Effector memory CD8-positive, alpha-beta T cell (primary cell): ENCODE measurements at places on chromosomes 16 and 17.

DNA sequence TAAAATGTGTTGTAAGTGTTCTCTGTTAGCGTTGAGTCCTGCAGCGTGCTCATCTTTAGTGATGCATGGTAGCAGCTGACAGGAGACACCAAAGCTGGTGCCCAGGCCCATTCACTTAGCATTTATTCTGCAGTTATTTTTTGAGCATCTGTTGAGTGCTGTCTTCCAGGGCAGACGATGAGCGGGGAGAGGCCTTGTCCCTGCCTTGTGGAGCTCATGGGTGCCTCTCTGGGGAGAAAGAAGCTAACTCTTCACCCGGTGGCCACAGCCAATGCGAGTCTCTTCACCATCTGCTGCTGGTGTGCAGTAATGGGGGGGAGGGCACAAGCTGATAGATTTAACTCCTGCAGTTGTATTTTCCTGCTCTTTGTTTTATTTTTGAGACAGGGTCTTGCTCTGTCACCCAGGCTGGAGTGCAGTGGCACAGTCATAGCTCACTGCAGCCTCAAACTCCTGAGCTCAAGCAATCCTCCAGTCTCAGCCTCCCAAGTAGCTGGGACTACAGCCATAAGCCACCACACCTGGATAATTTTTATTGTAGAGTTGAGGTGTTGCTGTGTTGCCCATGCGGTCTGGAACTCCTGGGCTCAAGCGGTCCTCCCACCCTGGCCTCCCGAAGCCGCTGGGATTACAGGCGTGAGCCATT, 30.5 kb downstream of the GPT2 start:
- no peak for DNase-seq

DNA sequence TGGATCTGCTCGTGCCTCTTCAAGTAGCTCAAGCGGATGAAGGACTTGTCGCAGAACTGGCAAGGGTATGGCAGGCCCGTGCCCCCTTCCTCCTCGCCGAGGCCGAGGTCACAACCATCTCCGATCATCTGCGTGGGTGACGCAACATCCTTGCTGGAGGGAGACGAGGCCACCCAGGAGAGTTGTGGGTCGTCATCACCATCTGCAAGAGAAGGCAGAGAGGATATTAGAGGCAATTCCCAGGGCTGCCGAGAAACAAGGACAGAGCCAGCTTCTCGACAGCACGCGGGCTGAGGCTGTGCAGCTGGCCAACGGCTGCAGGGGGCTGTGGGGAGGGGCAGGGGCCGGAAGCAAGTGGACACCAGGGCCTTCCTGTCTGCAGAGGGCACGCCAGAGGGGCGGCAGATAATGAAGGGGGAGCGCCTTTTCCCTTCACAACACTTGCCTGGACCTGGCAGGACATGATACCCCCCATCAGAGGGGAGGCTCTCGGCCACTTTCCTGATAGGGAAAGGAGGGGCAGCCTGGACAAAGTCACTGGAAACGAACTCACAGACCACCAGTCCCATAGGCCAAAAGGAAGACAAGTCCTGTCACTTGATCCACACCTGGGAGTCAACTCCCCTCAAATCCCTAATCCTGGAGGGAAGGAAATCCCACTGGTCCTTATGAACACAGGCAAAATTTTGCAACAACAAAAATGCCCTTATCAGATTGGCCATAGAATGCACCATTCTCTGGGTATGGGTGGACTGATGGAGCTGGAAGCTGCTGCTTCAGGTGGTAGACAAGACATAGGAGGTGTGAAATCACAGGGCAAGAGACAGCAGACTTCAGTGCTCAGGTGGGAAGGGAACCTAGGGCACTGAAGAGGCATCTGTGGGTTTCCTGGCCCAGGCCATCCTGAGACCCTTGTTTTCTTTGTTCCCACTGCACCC, 217.0 kb downstream of the ZNF423 start:
- DNase-seq: no peak

GRCh38 chr17:61448042-61448441, 4.2 kb upstream of the TBX4 start:
- DNase-seq: no peak

DNA sequence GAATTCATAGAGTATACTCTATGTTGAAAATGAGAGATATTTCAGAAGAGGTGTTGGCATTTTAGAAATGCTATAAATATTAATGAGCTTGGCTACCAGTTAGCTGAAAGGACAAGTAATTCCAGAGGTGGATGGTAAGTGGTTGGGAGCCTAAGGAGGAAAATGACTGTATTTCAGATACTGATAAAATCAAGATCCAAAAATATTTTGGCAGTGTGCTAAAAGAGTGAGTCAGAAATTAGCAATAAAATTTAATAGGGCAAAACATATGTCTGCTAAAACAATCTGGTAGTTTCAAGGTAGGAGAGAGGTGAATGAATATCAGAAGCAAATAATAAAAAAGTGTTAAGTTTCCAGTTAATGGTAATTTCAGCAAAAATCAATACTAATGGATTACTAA, 1287.9 kb downstream of the CDH8 start:
- DNase-seq: no peak

DNA sequence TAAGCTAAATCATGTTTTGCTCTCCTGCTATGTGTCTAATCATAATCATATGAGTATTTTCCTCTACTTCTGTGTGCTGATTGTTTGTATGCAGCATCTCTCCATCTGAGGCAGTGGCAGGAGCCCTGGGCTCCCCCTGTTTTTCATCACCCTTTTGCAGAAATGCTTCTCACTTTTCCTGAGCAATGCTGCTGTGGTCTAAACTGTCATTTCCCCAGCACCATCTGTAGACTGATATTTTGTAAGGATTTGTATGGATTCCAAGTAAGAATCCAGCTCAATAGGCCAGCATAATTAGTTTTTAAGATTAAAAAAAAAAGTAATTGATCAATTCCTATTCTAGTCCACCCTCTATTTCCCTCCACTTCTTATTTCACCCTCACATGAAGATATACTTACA, 257.0 kb upstream of the CPHXL start:
- DNase-seq: no peak

GRCh38 chr17:51166987-51167931, 1.0 kb downstream of the NME2 start:
- DNase-seq: peak; percentile 57

DNA sequence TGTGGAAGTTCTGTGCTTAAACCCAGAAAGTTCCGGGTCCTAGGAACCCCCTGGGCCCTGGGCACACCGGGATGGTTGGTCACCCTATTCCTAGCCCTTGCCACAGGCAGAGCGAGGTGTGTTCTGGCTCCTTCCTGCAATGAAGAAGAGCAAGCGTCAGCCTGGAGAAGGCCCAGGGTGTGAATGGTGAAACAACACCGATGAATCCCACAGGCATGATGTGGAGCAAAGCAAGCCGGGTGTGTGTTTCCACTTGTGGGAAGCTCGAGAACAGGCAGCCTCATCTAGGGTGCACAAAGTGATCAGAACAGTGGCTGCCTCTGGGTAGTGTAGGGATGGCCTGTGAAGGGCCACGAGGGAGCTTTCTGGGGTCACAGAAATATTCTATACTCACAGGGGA, 13.8 kb downstream of the KCNG4 start:
- no peak for DNase-seq

- DNase-seq: no peak
Measured at GRCh38 chr17:54770836-54771235, 129.8 kb upstream of the TOM1L1 start.

GRCh38 chr16:70434484-70435260, 4.2 kb downstream of the ST3GAL2 start:
- DNase-seq: no peak

- DNase-seq: no peak
Measured at GRCh38 chr17:68953340-68953997, 1.7 kb downstream of the ABCA8 start.

- DNase-seq: no peak
Measured at GRCh38 chr16:52963212-52963854, 89.4 kb downstream of the CHD9NB start.

DNA sequence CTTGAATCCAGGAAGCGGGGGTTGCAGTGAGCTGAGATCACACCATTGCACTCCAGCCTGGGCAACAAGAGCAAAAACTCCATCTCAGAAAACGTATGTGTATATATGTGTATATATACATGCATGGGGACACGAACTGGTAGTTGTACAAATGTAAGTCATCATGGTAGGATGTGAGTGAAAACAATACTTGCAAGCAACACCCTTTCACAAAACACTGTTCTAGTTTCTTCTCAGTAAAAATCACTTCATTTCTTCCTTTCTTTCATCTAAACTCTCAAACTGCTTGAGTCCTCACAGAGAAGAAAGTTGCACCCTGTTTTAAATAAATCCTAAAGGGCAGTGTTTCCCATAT, 51.8 kb downstream of the METTL16 start:
- no peak for DNase-seq

DNA sequence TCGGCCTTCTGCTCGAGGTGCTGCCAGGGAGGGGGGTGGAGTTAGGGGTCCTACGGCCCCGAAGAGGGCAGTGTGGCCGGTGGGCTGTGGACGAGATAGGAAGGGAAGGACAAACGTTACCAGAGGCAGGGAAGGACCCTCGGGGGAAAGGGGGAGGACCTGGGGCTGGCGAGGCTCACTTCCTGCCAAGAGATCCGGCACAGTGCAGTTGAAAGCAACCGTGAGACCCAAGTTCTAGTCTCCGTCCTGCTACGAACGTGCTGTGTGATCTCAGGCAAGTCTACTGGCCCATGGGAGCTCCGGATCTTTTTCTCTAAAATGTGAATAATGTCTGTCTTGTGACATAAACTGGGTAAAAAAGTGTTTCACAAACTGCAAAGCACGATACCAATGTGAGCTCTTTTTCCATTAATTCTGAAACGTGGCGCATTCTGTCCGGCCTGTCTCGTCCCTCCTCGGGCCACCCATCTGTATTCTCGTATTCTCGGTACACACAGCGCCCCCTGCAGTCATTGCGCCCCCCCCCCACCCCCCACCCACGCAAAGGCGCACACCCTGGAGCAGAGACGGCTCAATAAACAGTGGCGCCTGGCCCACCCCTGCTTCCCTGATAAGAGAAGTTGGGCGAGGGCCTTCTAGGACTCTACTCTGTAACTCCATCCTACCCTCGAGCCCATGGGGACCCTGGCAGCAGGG, 8.8 kb downstream of the CYGB start:
- no peak for DNase-seq

DNA sequence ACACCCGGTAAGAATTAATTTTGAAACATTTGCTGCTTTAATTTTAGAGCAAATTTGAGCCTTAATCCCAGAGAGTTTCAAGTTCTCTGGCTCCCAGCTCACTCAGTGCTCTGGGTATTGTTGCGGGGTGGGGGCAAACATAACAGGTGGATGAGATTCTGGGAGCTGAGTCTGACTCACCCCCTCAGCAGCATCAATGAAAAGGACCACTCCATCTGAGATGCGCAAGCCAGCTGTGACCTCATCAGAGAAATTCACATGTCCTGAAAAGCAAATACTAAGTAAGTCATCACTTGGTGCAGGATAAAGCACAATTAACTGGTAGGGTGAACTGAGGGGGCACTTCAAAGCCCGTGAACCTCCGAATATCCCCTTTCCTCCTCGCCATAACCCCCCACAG, 19.9 kb downstream of the EFTUD2 start:
- DNase-seq: no peak

DNA sequence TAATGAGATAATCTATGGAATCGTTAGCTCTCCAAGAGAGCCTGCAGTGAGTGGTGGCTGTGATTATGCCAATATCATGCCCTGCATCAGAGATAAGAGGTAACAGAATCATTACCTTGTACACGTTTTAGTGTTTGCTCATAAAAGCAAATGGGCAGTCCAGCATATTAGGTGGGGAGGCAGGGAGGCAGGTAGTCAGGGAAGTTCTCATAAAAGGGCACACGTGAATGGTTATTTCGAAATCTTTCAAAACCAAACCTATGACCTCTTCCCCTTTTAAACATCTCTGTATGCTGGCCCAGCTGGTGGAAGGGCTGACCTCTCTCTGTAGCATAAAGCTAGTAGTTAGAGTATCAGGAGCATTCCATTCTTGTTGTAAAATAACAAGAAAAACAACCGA, 51.7 kb downstream of the VAT1L start:
- DNase-seq: no peak

DNA sequence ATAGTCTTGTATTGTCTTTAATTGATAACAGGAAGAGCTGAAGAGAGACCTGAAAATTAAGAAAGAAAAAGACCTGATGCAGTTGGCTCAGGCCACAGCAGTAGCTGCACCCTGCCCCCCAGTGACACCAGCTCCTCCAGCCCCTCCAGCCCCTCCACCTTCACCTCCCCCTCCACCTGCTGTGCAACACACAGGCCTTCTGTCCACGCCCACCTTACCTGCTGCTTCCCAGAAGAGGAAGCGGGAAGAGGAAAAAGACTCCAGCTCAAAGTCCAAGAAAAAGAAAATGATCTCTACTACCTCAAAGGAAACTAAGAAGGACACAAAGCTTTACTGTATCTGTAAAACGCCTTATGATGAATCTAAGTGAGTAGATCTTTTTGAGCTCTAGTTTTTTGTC, 36.8 kb downstream of the C17orf58 start:
- no peak for DNase-seq

- no peak for DNase-seq
Measured at GRCh38 chr17:36602030-36602748, 806 bp downstream of the MRM1 start.

DNA sequence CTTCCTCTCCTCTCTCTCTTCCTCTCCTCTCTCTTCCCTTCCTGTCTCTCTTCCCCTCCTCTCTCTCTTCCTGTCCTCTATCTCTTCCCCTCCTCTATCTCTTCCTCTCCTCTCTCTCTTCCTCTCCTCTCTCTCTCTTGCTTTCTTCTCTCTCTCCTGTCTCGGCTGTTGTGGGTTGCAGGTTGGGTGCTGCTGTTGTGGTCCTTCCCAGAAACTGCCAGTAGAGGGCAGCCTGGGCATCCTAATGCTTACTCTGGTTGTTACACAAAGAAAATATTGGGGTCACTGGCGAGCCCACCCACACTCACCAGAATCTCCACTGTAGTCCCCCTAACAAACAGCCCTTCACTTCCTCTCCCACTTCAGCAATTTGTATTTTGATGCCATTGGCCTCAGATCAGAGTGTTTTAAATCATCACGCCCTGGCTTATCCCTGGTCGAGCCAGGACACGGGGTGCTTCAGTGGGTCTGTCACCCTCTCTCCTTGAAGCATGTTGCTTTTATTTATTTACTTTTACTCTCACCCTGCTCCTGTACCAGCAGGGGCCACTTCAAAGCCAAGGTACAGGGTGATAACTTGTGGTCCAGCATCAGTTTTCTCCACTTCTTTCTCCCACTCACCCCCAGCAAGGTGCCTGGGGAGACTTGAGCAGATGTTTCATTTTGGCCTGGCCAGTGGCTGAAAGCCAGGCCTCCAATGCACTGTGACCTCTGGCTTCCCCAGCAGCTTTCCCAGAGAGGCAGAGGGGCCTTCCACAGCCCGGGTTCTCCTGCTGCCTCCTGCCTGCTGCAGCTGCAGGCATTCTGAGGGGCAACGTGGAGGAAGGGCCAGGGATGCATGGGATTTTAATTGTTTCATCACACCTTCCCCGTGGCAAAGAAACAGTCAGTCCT, 4.7 kb upstream of the MMP15 start:
- peak; percentile 63 for DNase-seq
